Putamen (tissue), 1 donor: ENCODE measurements at places on chromosomes 7 and 10.

DNA sequence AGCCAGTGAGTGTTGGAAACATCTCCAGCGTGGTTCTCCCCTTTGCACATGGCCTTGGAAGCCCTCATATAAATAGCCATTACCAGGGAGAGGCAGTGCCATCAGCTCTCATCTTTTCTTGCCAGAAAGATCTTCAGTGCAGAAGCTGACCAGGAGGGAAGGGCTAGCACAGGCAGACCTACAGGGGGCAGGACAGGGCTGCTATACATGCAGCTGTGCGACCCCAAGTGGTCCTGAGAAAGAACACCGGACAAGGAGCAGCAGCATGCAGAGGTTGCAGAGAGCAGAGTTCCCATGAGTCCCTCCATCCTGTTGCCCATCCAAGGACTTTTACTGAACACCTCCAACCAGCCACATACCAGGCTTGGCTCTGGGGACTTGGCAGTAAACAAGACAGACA lies 17.1 kb downstream of the GRID1 start:
- no peak for DNase-seq

- no peak for DNase-seq
These were observed 30.3 kb downstream of the C1GALT1 start for GRCh38 chr7:7212612-7213011.

DNA sequence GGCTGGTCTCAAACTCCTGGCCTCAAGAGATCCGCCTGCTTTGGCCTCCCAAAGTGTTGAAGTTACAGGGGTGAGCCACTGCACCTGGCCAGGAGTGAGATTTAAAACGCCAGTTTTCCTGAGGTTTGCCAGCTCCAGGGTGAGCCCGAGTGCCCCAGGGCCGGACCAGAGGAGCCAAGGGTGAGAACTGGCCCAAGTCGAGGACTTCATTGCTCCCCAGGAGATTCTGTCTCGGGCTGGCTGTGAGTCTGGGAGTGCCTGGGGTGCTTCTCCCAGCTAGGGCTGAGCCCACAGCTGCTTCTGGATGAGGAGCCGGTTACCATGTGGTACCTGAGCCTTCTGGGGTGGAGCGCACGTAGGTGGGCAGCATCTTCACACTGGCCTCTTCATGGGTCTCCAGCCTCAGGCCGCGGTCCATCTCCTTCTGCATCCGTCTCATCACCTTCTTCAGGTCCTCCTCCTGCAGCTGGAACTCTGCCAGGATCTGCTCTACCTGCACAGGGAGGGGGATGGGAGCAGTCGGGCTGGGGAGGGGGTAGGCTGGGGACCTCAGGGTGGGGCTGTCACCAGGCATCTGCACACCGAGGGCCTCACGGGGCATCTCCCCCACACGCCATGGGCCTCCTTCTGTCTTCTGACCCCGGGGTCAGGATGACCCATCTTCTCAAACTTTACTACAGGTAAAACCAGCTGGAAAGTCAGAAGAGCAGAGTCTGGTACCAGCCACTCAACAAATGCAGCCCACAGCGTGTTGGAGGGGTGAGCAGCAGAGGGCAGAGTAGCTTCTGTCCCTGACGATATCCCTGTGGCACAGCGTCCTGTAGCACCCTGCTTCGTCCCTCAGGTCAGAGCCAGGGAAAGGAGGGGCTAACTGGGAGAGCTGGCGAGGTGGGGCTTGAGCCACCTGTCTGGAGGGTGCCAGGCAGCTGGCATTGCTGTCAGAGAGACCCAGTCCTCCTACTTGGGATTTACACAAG lies 12.1 kb upstream of the MYL7 start:
- no peak for DNase-seq

DNA sequence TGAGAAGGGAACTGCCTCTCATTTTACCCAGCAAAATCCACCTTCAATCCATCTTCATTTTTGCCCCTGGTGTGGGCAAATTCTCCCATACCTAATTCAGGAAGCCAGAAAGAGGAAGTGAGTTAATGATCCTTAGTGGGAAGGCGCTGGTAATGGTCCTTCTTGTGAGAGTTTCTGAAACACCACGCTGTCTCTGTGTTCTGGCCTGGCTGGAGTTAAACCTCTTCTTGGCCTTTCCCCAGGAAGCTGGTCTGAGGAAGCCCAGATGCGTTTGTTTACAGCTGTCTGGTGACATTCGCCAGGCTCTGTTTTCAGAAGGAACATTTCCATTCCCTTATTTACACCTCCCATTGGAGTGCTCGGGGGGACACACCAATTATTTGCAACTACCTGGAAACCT lies 24.3 kb downstream of the HTRA1 start:
- no peak for DNase-seq

DNA sequence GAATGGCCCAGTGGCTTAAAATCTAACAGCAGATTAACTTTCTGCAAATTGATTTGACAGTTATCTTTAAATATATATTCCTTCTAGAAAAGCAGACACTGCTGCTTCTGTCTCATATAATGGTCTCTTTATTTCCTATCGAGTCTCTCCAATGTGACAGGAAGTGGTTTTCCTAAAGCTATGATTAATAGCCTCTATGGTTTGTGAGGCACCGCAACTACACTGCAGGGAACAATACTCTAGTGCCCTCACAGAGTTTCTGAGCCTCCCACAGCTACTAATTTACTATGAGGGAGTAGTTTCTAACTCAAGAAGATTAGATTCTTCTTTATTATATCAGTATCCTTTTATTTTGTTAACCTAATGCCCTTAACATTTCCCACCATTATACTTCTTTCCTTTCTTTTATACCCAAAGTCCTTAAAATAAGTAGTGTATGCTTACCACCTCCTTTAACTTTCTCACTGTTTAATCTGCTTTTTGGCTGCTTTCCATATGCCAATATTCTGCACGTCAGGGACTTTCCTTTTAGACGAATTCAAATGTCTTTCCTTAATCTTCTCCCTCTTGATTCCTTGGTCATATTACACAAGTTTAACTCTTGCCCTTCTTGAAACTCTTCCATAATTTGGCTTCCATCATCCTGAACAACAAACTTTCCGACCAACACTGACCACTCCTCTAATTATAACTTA lies 23.8 kb upstream of the AHR start:
- DNase-seq: no peak

GRCh38 chr7:11315666-11316258 lies 342.1 kb downstream of the PHF14 start:
- DNase-seq: no peak

GRCh38 chr10:104113376-104113956 lies 8.5 kb upstream of the SFR1 start:
- no peak for DNase-seq

- DNase-seq: no peak
These were observed 1.9 kb upstream of the SUV39H2 start for GRCh38 chr10:14876764-14877163.

DNA sequence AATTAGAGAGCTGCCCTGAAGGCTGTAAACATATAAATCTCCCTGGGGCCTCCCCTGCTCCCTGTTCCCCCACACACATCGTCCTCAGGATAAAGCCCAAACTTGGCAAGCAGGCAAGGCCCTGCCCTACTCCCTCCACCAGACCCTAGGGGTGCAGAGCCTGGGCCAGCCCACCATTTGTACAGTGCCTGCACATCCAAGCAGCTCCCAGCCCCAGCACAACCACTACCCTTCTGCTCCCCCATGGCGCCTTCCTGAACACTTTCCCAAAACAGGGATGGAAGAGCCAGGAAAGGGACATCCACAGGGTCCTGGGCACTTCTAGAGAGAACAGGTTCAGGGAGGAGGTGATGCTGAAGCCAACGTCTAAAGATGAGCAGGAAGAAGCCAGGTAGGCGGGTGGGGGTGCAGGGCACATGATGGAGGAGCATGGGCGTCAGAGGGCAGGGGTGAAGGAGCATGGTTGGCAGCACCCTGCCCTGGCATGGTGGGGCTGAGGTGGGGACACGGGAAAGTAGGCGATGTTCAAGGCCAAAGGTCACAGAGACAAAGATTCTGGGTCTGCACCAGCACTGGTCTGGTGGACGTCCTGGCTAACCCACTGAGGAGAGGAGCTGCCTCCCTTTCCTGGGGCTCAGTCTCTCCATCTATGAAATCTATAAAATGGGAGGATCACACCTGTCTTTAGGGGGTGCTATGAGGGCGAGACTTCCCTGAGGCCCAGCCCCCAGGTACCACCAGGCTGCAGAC lies 140.6 kb downstream of the ARHGAP22 start:
- no peak for DNase-seq

DNA sequence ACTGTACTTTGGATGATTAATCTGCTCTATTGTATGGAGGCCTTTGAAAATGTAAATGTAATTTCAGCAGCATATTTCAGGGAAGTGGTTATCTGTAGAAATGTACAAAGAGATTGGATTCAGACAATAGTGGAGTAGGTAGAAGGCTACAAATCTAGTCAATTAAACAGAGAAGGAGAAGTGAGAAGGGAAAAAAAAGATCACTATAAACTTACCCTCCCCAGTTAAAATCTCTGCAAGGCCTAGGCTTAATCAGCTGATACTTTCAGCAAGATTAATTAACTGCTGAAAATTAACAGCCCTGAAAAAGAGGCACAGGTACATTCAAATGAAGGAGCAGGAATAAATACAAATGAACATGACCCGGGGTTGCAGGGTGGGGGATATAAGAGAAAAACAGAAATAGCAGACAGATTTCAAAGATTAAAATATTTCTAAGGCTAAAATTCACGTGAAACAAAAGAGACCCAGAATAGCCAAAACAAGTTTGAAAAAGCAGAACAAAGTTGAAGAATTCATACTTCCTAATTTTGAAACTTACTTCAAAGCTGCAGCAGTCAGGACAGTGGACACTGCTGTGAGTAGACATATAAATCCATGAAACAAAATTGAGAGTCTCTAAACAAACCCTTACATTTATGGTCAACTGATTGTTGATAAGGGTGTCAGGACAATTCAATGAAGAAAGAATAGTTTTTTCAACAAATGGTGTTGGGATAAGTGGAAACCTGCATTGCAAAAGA lies 96.0 kb downstream of the NRCAM start:
- DNase-seq: no peak

- DNase-seq: no peak
These were observed 79.3 kb downstream of the CSTF2T start for GRCh38 chr10:51620131-51620530.

DNA sequence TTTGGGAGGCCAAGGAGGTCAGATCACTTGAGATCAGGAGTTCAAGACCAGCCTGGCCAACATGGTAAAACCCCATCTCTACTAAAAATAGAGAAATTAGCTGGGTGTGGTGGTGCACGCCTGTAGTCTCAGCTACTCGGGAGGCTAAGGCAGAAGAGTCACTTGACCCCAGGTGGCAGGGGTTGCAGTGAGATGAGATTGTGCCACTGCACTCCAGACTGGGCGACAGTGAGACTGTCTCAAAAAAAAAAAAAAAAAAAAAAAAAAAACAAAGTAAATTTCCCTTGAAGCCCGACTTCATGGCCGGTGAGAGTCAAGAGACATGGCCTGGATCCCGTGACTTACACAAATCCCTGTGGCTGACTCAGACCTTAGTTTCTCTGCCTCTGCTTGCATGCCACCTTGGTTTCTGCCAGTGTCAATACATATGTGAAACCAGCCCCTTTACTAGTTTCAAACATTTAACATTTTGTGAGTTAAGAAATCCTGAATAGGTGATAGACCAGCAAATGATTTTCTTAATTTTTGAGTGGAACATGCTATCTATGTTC lies 62.8 kb downstream of the ZEB1 start:
- DNase-seq: no peak

DNA sequence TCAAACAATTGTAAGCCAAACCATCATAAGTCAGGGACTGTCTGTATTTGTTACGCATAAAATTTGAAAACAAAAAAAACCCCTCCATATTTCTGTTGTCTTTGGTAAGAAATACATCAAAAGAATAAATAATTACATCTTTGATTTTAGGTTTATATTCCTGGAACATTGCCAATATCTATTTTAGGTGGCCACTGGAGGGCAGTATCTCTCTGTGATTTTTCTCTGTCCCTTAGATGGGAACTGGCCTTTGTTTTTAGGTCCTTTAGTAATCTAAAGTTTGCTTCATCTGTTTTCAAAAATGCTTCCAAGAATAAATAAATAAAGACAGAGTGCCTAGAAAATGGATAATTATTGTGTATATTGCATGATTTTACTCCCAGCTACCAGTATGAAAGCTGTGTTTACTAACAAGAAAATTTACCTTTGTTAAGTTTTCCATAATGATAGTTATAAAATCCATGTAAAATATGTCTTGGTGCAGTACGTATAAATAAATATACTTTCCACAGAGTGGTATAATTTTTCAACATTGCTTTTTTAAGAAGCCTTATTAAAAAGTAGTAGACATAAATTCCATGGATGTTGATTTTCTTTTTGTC lies 64.2 kb downstream of the PHYHIPL start:
- peak; percentile 53 for DNase-seq

GRCh38 chr10:22427890-22428571 lies 82.7 kb downstream of the SPAG6 start:
- no peak for DNase-seq

GRCh38 chr10:69810675-69811397 lies 9.1 kb downstream of the COL13A1 start:
- DNase-seq: no peak

GRCh38 chr10:69479240-69480067 lies 28.2 kb downstream of the TSPAN15 start:
- DNase-seq: no peak

DNA sequence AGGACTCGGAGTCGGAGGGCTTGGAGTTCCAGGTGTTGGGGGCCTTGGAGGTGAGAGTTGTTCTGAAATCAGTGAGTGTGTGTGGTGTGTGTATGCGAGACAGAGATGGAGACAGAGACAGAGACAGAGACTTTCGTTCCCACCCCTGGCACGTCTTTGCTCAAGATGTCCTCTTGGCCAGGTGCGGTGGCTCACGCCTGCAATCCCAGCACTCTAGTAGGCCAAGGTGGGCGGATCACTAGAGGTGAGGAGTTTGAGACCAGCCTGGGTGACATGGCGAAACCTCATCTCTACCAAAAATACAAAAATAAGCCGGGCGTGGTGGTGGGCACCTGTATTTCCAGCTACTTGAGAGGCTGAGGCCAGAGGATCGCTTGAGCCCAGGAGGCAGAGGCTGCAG lies 20.0 kb upstream of the LIMK1 start:
- DNase-seq: no peak
